ENCODE measurements at places on chromosomes 16 and 17.

DNA sequence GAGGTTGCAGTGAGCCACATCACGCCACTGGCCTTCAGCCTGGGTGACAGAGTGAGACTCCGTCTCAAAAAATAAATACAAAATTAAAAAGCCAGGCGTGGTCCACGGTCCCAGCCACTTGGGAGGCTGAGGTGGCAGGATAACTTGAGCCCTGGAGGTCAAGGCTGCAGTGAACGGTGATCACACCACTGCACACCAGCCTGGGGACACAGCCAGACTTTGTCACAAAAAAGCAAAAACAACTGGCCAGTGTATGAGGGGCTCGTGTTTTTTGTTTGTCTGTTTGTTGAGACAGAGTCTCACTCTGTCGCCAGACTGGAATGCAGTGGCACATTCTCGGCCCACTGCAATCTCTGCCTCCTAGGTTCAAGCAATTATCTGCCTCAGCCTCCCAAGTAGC is 1.2 kb upstream of the UBB start:
- DNase-seq, result no peak

DNA sequence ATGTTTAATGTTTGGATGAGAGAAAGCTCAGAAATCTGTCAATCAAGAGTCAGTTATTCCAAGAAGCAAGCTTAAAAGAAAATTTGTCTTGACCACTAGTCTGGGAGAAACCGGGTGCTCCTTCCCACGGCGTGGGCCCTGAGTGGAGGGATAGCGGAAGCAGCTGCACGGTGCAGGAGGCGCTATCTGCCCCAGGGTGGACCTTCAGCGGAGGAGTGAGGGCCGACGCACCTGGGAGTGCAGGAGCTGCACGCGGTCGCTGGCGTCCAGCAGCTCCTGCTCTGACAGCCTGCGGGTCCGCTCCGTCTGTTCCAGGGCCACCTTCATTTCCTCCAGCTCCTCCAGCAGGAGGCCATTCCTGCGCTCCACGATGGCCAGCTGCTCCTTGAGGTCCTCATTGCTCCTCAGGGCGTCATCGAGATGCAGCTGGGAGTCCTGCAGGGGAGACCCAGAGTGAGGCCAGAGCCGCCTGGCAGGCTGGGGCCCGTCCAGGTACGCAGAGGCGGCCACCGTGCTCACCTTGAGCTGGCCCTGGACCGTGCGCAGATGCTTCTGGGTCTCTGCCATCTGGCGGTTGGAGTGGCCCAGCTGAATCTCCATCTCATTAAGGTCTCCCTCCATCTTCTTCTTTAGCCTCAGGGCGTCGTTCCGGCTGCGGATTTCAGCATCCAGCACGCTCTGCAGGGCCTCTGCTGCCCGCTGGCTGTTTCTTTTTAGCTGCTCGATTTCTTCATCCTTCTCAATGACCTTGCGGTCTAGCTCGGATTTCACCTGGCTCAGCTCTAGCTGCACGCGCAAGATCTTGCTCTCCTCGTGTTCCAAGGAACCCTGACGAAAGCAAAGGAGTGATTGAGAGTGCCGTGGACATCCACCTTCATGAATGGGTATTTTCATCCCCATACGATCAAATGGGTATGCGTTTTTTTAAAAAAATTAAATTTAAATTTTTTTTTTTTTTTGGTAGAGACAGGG is 63.5 kb downstream of the MYH13 start:
- DNase-seq, result no peak

GRCh38 chr16:46629331-46630219 is 8.4 kb upstream of the SHCBP1 start:
- peak; percentile 19 for DNase-seq

GRCh38 chr17:56917559-56918296 is 3.9 kb upstream of the TRIM25 start:
- DNase-seq, result no peak

DNA sequence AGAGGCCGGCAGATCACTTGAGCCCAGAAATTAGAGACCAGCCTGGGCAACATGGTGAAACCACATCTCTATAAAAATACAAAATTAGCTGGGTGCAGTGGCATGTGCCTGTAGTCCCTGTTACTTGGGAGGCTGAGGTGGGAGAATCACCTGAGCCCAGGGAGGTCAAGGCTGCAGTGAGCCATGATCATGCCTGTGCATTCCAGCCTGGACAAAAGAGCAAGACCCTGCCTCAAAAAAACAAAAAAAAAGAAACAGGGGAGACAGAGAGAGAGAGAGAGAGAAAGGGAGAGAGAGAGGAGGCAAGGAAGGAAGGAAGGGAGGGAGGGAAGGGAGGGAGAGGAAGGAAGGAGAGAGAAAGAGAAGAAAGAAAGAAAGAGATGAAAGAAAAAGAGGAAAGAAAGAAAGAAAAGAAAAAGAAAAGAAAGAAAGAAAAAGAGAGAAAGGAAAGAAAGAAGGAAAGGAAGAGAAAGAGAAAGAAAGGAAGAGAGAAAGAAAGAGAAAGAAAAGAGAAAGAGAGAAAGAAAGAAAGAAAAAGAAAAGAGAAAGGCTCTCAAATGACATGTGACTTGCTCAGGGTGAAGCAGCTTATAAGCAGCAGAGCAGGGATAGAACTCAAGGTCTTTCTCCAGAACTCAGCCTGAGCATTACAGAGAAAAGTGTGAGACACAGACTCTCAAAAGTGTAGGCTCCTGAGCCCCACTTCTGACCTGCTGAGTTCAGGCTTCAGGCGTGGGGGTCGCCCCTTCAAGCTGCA is 15.5 kb downstream of the CX3CL1 start:
- no peak for DNase-seq

DNA sequence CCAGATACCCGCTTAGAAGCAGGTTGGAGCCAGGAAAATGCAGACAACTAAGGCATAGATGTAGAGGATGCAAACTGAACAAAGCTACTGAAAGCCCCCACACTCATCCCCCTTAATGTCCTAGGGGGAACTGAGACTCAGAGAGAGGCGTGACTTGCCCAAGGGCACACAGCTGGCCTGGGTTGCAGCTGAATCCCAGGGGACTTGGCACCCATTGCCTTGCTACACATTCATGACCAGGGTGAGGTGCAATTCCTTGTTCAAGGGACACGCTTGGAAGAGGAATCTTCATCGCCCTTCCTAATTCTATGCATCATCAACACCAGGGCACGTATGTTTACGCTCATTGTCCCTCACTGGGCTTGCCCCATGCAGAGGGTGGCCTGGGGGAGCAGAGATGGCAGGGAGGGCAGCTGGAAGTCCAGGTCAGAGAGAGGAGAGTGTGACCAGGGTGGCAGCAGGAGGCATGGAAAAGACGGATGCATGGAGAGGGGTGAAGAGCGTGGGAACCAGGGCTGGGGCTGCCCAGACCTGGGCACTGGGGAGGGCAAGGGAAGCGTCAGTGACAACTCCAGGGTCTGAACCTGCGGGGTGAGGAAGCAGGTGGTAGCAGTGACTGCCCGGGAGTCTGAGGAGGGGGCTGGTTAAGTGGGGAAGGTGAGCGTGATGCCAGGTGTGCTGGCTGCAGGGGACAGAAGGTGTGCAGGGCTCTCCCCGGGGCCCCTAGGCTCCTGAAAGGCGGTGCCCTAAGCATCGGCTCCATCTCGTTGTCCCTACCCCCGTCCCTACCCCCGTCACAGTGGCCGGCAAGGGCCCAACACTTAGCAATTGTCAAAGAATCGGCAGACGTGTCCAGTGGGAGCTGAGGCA is 267.1 kb upstream of the TNRC6C start:
- DNase-seq, result no peak

- DNase-seq, result no peak
Observed at GRCh38 chr17:54860617-54861470, 39.8 kb upstream of the TOM1L1 start.

- DNase-seq, result no peak
Observed at GRCh38 chr17:34706029-34706428, 126.6 kb downstream of the TMEM132E start.

DNA sequence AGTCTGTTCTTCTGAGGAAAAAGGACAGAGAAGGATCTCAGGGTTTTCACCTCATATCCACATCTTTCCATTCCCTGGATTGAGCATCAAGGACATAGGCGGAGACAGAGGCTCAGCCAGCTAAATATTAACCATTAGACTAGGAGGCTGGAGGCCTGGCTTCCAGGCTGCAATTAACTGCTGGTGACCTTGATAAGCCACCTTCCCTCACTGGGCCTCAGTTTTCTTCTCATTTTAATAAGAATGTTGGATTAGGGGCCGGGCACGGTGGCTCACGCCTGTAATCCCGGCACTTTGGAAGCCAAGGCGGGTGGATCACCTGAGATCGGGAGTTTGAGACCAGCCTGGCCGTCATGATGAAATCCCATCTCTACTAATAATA is 25.6 kb upstream of the CNOT1 start:
- no peak for DNase-seq

DNA sequence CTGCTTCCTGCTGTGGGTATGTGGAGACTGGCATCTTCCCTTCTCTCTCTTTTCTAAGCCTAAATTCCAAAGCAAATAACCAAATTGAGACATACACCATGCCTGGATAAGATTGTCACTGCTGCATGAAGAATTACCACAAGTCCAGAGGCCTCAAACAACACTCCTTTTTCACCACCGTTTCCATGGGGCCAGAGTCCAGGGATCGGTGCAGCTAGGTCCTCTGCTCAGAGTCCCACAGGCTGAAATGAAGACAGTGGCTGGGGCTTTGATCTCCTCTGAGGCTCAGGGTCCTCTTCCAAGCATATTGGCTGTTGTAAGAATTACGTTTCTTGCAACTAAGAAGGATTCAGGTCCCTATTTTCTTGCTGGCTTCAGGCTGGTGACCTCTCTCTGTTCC is 130.4 kb downstream of the SLC39A11 start:
- no peak for DNase-seq

DNA sequence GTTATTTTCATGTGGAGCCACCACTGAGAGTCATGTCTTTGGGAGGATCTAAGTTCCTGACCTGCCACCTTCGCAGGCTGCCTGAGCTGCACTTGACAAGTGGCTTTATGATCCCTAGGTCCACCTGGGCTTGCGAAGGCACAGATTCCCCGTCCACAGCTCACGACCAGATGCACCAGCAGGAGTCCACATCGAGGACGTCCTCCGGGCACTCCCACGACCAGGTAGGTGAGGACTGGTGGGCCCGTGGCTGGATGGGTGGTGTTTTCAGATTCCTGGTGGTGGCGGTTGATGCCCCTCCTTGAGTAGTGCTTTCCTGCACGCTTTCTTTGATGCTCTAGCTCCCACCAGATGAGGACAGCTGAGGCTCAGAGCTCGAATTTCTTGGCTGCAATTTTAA is 14.8 kb downstream of the FAM234A start:
- no peak for DNase-seq

GRCh38 chr17:78423961-78424675 is 45.7 kb downstream of the PGS1 start:
- no peak for DNase-seq

DNA sequence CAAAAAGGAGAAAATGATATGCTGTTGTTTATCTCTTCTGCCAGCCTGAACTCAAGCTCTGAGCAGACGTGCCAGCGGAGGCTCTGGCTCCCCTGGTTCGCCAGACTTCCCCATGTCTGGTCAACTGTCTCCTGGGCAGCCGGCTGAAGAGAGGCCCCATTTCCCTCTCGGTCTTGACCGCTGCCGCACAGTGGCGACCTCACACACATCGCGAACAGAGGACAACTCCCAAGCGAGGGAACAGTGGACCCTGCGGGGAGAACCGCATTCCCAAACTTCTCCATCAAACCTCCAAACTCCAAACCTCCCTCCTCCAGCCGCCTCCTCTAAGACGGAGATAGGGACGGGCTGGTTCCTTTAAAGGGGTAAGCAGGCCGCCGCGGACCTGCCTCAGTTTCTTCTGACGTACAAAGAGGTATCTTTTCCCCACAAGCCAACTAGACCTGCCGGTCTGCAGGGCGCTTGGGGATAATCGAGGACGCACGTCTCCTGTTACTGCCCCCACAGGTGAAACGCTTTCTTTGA is 24.9 kb upstream of the RFFL start:
- DNase-seq, result peak; percentile 54

DNA sequence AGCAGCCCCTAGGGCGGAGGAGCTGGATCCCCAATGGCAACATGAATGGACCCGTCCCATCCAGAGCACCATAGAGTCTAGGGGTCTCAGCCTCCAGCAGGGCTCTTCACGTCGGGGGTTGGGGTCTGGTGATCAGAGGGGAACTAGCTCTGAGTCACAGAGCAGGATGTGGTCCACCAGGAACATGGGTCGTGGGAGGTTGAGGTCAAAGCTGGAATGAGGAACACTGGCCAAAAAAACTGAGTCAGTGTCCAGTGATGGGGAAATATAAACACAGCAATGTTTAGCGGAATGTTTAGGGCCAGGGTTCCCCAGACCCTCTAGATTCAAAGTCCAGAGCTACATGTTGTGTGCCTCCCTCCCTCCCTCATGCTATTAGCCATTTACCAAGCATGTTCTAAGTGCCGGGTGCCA is 79.1 kb upstream of the C16orf82 start:
- DNase-seq, result no peak

GRCh38 chr16:29719063-29719462 is 26.7 kb downstream of the C16orf54 start:
- no peak for DNase-seq

- DNase-seq, result no peak
Observed at GRCh38 chr16:31242206-31242605, 17.6 kb upstream of the ITGAM start.

DNA sequence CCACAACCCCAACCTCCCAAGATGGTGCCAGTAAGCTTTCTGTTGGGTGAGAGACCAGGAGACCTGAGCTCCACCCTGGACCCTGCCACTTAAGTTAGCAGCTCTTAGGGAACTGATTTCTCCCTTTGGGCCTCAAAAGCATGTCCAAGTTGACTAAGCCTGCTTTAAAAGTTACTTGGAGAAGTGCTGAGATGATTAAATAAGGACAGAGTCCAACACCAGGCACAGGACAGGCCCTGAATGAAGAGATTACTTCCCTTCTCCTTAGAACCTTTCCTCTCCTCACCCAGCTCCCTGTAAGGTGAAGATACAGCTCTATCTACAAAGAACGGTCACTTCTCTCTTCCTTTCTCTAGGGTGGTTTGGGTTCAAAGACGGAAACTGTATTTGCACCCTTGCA is 162.6 kb downstream of the XYLT1 start:
- no peak for DNase-seq

DNA sequence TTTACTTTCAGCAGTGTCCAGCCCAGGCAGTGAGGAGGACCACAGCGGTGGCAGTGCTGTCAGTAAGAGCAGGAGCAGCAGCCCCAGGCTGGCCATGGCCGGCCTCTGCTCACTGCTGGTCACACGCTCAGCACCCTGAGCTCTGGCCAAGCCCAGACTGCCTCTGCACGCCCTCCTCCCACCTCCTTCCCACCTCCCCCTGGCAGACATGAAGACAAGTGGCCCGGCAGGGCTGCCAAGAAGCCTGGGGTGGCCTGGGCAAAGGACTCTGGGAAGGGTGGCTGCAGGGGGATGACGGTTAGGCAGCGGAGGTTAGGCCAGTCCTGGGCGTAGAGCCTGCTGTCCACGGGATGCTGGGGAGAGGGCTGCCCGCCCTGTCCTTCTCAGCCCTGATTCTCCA is at the start of gene C16orf89:
TSS of gene C16orf89 (minus strand) at position 144 of the 400 bp plus-strand sequence. CDS start at position 96, 48 bp downstream.
- no peak for DNase-seq
